Common myeloid progenitor, CD34-positive (primary cell): ENCODE measurements at places on chromosomes 11 and 22.

- no peak overlapping the region for H3K4me3 ChIP-seq
- no peak overlapping the region for H3K27ac ChIP-seq
- no peaks in the 10 kb centered on the region for H3K4me1 ChIP-seq
- H3K27me3 ChIP-seq = no peaks in the 10 kb centered on the region
- H3K36me3 ChIP-seq = no peaks in the 10 kb centered on the region
These were observed 66.0 kb upstream of the FTH1 start for GRCh38 chr11:62033191-62034035.

DNA sequence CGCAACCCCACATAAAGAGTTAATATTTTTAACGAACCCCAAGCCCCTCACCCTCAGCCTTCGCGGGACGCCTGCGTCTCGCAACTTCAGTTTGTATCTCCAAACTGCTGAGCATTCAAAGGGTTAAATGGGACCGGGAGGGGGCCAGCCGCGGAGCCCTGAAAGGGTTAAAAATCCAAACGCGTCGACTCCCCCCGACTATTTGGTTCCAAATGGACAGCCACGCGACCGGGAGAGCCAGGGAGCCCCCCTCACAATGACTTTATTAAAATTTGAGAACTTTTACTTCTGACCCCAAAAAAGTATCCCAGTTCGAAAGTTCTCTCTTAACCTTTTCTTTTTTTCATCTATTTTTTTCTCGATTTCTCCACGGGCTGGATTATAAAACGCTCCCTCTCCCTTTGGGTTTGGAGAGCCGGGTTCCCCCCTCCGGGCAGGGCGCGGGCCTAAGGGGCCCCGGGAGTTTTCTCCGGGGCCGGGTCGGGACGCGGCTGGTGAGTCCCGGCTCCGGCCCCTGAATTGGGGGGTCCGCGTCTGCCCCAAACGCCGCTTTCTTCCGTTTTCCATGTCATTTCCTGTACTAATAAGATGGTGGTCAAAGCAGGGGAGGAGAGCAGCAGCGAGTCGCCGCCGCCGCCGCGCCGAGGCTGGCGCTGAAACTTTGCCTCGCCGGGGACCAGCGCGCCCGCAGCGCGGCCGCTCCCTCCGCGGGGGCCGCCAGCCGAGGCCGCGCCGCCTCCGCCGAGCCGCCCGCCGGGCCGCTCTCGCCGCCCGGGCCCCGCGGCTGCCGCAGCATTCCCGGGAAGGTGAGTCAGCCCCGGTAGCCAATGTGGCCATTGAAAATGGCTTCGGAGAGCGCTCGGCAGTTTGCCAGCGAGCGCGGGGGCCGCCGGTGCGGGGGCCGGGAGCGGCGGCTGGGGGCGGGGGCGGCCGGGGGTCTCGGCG lies at the start of gene PRDM11:
Gene PRDM11, plus strand, starts transcription at position 568 of the 945 bp plus-strand sequence. CDS start 35,128 bp downstream, outside the sequence.
- no peaks in the 10 kb centered on the region for H3K36me3 ChIP-seq
- peak within 1 kb of the TSS; percentile 98 for H3K27ac ChIP-seq
- peaks cover 4% of the 10 kb centered on the region for H3K27me3 ChIP-seq
- H3K4me3 ChIP-seq = peak within 1 kb of the TSS; percentile 80
- peak; percentile 70 for DNase-seq

DNA sequence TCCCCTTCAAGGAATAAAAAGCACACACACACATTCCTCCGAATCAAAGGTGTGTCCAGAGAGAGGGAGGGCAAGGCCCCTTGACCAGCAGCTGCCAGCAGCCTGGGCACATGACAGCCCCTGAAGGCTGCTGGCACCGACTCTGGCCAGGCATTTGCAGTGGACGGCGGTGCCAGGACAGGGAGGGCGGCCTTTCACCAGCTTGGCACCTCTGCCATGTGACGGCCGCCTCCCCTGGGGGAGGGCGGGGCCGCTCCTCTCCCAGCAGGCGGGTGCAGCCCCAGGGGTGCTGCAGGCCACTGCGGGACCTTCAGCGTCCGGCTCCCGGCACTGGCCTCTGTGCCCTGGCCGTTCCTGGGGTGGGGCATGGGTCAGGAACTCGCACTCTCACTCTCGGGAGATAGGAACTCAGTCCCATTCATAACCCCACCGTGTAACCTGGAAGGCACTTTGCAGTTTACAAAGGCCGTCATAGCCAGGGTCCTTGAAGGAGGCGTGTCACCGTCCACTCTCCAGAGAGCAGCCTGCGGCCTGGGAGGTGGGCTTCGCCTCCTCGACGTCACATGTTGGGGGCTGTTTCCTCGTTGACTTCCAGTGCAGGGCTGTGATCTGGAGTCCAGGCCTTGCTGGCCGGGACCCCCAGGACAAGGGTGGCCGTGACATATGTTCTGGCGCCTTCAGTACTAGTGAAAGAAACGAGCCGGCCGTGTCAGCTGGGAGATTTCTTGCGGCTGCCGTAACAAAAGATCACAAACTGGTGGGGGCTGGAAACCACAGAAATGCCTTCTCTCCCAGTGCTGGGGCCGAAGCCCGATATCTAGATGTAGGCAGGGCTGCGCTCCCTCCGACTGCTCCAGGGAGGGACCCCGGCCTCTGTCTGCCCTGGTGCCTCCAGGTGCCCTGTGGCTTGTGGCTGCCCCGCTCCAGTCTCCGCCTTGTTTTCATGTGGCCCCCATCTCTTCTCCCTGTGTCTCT lies 39.9 kb upstream of the SMIM38 start:
- no peaks in the 10 kb centered on the region for H3K4me1 ChIP-seq
- DNase-seq = no peak
- H3K27ac ChIP-seq = no peak overlapping the region
- H3K4me3 ChIP-seq = no peak overlapping the region

DNA sequence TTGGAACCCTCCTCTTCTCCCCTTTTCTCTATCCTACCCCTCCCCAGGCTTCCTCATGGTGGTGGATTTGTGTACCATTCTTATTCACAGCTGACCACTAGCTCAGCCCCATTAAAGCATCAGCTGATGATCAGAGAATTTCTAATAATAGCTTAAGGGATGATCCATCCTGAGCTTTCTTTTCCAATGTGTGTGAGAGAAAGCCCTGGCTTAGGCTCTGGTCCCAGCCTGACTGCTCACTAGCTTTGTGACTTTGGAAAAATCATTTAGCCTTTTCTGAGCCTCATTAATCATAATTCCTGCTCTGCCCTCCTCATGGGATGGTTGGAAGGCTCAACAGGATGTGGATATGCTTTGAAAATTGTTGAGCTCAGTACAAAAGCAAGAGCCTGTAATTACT lies 26.3 kb upstream of the CCDC90B start:
- no peak for DNase-seq
- no peaks in the 10 kb centered on the region for H3K27me3 ChIP-seq
- H3K4me1 ChIP-seq = no peaks in the 10 kb centered on the region
- no peak overlapping the region for H3K27ac ChIP-seq
- H3K36me3 ChIP-seq = no peaks in the 10 kb centered on the region
- no peak overlapping the region for H3K4me3 ChIP-seq
